Amniotic stem cell (primary cell): ENCODE measurements at places on chromosomes 16 and 17.

DNA sequence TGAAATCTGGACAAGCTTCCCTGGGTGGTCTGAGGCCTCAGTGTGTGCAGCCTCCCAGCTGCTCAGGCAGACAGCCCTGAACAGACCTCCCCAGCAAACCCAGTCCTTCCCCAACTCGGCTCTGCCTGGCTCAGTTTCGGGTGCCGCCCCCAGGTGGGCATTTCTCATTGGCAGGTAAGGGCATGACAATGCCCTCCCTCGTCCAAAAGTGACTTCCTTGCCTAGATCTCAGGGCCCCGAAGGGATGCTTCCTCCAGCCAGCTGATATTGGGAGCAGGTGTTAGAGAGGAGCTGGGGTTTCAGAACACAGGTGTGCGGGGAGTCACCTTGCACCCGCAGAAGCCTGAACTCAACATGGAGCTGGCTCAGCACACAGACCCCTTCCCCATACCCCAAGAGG is 3.8 kb upstream of the PPL start:
- DNase-seq: no peak

DNA sequence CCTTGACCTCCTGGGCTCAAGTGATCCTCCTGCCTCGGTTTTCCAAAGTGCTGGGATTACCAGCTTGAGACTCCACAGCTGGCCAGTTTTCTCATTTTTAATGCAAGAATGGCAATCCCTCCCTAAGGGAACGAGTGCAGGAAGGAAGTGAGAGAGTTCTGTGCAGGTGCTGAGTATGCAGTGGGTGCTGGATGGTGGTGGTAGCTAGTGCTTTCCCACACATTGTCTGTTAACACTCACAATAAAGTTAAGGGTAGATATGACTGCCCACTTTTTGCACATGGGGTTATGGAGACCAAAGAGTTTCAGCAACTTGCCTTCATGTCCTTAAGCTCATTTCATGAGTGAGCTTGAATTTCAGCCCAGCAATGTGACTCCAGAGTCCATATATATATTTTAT is 18.5 kb downstream of the RGS9 start:
- DNase-seq: no peak

GRCh38 chr16:86217891-86218270 is 292.4 kb upstream of the FOXF1 start:
- DNase-seq: no peak

- DNase-seq: no peak
Observed at GRCh38 chr17:37519251-37519985, 29.7 kb downstream of the DUSP14 start.

DNA sequence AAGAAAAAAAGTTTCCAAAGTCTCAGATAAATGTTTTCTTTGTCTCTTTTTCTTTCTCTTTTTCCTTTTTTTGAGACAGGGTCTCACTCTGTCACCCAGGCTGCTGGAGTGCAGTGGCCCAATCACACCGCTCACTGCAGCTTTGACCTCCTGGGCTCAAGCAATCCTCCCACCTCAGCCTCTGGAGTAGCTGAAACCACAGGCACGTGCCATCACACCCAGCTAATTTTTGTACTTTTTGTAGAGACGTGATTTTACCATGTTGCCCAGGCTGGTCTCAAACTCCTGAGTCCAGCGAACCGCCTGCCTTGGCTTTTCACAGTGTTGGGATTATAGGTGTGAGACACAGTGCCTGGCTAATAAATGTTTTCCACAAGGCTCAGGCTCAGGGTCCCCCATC is 53.3 kb upstream of the KSR1 start:
- no peak for DNase-seq
